Cardiac septum (tissue), 1 donor: ENCODE measurements at places on chromosomes 5 and 9.

GRCh38 chr9:34079181-34079580 lies 30.5 kb upstream of the UBAP2 start:
- DNase-seq, result no peak

GRCh38 chr5:77990020-77990419 lies 213.9 kb upstream of the TBCA start:
- DNase-seq, result no peak

DNA sequence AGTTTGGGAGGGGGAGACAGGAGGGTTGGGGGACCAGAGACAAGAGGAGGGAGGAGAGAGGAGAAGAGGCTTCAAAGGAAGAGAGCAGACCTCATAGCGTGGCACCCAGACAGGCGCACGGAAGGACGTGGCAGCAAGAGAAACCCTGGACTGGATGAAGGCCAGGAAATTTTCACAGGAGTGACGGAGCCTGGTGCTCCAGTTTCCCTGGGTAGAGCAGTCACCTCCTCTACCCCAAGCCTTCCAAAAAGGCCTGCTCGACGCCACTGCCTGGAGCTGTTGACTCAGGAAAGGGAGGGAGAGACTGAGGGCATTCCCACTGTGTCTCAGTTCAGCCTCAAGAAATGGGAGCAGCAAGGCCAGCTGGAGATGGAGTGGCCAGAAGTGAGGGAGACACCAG lies 19.3 kb downstream of the AK8 start:
- DNase-seq, result no peak

DNA sequence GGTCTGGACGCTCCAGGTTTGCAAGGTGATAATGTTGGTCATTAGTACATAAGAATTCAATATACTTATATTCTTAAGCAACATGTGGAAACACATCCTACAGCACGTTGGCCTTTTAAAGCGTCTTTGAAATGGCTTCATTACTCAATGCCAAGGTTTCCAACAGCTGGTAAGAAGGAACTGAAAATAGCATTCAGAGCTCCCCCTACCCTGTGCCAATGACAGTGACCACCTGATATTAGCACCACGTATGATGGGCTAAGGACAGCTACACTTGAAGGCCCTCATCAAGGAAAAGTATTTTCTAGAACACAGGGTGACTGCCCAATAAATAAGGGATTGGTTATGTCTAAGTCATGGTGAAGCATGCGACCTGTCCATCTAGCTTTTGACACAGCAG lies 9.9 kb downstream of the ZNF622 start:
- no peak for DNase-seq
